ENCODE measurements at places on chromosomes 12 and 14.

DNA sequence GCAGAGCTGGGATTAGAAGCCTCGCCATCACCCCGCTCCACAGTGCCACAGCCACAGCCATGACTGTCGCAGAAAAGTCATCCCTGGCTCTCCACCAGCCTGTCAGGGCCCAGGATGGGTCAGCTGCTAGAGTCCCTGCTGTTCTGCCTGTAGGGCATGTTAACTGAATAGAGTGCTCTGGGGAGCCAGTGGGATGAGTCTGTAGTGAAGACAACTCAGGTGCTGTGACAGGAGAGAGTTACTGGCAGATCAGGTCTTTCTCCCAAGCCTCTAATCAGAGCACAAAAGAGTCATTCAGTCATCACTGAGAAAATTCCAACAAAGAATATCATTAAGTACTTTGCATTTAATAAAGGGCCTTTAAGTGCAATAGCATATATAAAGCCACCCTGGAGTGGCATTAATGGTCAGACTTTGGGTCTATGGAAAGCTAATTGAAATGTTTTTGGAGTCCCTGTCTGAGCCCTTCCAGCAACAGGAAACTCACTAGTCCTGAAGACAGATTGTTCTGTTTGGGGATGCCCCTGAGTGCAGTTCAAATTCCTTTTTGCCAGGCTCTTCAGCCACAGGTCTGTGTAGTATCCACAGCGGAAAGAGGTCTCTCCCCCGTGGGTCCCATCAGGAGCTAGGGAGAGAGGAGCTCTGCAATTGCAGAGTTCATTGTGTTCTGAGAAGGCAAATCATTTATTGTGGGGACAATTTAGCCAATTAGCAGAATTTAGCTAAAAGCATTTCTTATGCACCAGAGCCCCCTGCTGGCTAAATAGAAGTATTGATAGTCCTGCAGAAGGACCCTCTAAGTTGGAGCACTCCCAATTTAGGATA lies 45.2 kb upstream of the C14orf132 start:
- DNase-seq = no peak

DNA sequence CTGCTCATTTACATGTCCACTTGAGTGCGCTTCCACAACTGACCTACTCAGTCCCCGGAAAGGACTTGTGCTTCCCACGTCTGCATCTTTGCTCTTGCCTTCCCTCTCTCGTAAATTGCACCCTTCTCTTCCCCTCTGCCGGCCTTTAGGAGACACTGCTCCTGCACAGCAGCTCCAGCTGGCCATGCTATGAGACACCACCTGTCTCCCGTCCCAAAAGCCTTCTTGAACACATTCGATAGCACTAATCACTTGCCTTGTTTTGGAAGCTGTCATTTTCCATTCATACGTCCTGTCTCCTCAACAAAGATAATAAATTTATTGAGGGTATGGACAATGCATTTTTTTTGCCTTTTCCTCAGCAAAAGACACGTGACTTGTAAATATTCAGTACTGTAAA lies 15.7 kb upstream of the KCNA1 start:
- DNase-seq = no peak

GRCh38 chr14:22233377-22233776 lies 355.6 kb downstream of the DAD1 start:
- DNase-seq = no peak

GRCh38 chr12:8603286-8603685 lies 9.4 kb downstream of the AICDA start:
- no peak for DNase-seq

DNA sequence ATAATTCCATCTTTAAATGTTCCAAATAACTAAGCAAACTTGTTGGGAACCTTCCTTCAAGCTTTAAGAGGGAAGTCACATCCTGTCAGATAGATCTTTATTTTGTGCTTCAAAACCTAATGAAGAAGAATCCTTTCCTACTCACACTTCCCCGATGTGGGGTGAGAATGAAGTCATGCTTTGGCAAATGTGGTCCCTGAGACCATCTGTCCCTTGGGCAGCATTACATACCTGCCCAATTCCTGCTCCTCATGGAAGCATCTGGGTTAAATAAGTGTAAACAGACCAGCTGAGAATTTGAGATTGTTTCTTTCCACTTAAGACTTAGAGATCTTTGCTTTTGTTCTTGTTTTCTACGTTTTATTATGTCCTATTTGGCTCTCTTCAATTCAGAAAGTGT lies 606.0 kb upstream of the TMEM132C start:
- no peak for DNase-seq

- DNase-seq = no peak
Measured at GRCh38 chr12:16325426-16325825, 22.0 kb upstream of the MGST1 start.

GRCh38 chr12:69343357-69343756 lies 4.8 kb upstream of the LYZ start:
- no peak for DNase-seq

GRCh38 chr14:22460461-22461195 lies 128.4 kb downstream of the DAD1 start:
- no peak for DNase-seq

GRCh38 chr12:113453330-113453729 lies 18.3 kb downstream of the LHX5 start:
- no peak for DNase-seq

GRCh38 chr14:39768589-39768988 lies 336.4 kb upstream of the FBXO33 start:
- DNase-seq = no peak

- DNase-seq = no peak
Measured at GRCh38 chr12:109880938-109881337, 597 bp upstream of the GLTP start.

GRCh38 chr12:51439330-51439729 lies 14.7 kb downstream of the SLC4A8 start:
- no peak for DNase-seq

DNA sequence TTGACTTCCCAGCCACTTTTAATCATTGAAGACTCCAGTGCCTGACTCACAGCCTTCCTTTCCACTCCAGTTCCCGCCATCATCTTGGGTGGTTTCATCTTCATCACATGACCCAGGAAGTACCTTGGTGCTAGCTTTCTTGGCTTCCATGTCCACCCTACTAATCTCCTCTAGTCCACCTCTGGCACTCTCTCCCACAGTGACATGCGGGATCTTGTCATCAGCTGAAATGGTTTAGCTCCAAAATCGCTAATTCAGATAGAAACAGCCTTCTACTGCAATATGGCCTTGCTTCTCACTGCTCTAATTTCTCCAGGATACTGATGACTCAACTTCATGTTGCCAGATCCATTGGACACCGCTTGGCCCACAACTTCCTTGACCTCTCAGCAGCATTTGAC lies 24.5 kb downstream of the WDR20 start:
- DNase-seq = no peak

DNA sequence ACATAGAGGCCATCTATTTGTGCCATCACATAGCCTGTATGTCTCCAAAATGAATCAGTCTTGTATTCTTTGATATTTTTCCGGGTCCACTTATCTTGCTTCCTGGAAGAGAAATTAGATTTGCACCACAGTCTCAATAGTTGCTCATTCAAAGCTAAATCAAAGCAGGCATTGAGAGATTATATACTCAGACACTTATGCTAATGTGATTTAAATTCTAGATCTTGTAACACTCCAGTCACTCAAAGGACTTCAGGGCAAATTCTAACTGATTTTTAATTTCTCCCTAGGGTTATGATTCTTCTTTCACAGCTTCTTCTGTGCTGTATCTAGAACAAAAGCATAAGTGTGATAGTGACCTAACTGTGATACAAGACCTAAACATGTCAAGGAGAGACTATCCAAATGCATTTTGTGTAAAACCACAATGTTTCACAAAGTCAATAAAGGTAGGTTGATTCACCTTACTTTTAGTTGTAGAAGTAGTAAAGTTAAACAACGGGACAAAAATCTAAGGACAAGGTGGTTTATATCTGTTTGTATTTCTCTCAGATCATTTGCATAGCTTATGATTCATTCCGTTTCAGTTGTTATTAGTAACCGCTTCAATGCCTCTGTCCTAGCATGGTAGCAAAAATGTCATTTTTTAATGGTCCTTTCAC lies 26.8 kb downstream of the PLBD1 start:
- no peak for DNase-seq

GRCh38 chr12:26369588-26369987 lies 174.2 kb downstream of the SSPN start:
- DNase-seq = no peak

GRCh38 chr12:67161322-67161918 lies 107.7 kb upstream of the CAND1 start:
- DNase-seq = no peak

DNA sequence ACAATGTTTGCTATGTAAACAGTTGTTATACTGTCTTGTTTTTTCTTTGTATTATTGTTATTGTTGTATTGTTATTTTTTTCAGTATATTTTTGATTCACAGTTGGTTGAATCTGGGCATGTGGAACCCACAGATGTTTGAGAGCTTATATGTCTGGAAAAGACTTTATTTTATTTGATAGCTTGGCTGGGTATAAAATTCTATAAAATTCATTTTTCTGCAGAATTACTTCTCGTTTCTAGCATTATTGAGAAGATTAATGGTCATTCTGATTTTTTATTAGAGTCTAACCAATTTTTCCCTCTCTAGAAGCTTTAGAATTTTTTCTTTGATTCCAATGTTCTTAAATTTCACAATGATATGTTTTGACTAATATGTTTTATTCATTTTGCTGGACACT lies 188.6 kb downstream of the CRADD start:
- DNase-seq = no peak

- peak; percentile 17 for DNase-seq
Measured at GRCh38 chr12:122336015-122336946, 70.0 kb upstream of the VPS33A start.

GRCh38 chr14:97411938-97412612 lies 614.9 kb downstream of the VRK1 start:
- no peak for DNase-seq

DNA sequence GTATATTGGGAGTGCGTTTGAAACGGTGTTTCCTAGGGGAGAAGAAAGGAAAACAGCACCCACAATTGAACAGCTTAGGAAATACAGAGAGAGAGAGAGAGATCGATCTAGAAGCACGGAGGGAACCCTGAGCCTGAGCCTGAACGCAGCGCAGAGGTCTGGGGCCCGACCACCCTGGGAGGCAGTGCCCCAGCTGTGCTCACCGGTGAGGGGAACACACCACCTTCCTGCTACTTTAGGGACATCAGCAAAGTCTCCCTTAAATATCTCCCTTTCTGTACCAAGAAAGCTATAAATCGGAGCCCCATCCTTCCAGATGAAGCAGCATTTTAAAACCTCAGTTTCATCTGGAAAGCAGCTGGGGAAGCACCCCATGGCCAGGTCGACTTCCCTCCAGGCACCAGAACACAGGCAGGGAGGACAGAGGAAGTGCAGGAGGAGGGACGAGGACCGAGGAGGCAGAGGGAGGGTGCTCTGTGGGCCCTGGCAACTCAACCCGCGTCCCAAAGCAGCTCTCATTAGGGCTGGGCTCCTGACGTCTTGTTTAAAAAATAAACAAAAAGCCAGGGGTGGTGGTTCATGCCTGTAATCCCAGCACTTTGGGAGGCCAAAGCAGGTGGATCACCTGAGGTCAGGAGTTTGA lies 12.2 kb downstream of the RIMBP2 start:
- DNase-seq = no peak

GRCh38 chr14:91925001-91925726 lies 22.3 kb downstream of the FBLN5 start:
- DNase-seq = no peak

DNA sequence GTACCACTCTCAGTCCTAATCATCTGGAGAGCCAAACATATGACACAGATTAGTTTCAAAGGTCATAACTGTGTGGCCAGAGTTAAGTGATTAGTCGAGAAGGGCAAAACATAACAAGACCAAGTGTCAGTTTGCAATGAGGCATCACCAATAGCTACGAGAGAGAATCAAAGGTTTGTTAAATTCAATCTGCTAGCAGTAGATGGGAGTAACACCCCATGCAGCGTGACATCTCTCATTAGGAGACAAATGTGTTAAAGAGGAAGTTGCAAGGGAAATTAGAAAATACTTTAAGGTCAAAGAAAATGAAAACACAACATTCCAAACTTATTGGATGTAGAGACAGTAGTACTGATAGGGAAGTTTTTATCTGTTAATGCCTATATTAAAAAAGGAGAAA lies 135.7 kb upstream of the SYT10 start:
- no peak for DNase-seq

GRCh38 chr14:80764496-80764895 lies 177.0 kb downstream of the CEP128 start:
- no peak for DNase-seq

All from T-helper 17 cell (primary cell).